ENCODE measurements at places on chromosomes 1 and 21.

- DNase-seq = no peak
Observed at GRCh38 chr1:33400153-33400911, 30.6 kb downstream of the PHC2 start.

DNA sequence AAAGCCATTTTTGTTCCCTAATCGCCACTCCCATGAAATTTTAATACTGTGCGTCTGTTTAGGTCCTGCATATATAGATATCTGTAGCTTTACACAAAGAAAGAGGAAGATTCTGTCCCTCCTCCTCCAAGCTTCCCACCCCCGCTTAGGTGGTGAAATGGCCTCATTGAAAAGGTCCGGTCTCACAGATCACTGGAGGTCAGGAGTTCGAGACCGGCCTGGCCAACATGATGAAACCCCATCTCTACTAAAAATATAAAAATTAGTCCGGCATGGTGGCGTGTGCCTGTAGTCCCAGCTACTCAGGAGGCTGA, 20.9 kb downstream of the SLC2A7 start:
- no peak for DNase-seq

DNA sequence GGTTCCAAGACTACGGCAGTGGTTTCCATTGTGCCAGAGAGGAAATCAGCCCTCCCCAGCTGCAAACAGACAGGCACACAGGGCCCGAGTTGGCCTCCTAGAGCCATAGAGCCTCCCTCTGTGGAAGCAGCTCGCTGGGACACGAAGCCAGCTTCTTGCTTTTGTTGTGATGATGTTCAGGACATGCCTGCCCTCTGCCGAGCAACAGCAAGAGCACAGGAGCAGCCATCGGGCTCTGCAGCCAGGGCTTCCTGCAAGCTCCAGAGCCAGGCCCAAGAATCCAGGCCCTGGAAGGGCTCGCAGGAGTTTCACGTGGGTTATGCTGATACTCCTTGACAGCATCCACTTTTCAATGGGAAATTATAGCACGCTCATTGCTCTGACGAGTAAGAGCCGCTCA, 18.5 kb downstream of the NPHP4 start:
- no peak for DNase-seq

DNA sequence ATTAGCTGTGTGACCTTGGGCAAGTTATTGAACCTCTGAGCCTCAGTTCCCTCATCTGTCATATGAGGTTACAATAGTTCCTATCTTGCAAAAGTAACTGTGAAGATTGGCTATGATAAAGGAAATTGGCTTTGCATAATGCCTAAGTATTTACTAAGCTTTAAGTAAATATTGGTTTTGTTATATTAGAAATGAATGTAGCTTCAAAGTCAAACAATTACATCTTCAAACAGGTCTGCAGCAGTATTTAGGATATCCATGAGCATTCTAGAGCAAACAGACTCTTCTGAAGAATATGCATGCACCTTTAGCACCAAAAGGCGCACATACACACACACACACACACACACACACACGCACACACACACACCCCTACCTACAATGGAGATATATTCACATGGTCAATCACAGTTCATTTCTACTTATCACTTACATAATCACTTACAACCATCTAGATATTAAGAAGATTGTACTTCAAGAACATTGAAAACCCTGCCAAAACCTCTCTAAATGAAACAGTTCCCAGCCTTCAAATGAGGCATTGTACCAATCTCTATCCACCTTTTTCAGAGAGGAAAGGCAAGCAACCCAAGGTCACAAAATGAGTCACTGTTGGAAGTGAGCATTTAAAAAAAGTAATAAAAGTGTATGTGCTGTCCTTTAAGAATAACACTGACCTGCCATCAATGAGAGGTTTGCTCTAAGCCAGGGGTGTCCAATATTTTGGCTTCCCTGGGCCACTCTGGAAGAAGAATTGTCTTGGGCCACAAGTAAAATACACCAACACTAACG, 13.4 kb upstream of the FAM43B start:
- DNase-seq = no peak

DNA sequence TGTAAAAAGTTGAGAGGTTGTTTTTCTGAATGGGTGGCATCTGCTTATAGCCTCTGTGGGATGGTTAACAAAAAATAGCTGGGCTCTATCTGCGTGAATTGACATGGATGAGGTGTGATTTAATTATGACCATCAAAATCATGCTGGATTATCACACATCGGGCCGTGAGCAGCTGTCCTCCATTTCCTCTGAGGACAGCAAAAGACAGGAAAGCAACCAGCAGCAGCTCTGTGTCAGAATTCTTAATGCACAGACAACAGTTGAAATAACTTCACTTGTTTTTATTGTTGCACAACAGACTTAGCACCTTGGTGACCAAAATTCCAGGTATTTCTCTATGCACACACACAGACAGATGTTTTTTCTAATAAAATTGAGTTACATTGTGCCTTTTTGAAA, 54.5 kb upstream of the LAPTM5 start:
- DNase-seq = no peak

- DNase-seq = no peak
Observed at GRCh38 chr1:97623220-97623619, 297.6 kb downstream of the DPYD start.

DNA sequence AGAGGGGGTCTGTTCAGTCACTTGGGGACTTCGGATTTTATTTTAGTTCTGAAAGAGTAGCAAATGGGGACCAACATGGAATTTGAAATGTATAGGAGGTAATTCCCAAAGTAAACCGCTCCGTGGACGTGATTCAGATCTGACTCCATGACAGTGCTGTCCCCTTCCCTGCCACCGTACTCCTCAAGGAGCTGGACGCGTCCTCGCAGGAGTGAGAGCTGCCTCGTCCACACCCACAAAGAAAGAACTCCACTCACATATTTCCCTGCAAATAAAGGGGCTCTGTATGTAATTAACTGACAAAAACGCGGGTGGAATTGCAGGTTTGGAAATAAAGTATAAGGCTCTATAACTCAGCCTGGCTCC, 183.6 kb downstream of the ETS2 start:
- DNase-seq = no peak

GRCh38 chr1:68795956-68796355, 299.1 kb upstream of the DEPDC1 start:
- DNase-seq = no peak

DNA sequence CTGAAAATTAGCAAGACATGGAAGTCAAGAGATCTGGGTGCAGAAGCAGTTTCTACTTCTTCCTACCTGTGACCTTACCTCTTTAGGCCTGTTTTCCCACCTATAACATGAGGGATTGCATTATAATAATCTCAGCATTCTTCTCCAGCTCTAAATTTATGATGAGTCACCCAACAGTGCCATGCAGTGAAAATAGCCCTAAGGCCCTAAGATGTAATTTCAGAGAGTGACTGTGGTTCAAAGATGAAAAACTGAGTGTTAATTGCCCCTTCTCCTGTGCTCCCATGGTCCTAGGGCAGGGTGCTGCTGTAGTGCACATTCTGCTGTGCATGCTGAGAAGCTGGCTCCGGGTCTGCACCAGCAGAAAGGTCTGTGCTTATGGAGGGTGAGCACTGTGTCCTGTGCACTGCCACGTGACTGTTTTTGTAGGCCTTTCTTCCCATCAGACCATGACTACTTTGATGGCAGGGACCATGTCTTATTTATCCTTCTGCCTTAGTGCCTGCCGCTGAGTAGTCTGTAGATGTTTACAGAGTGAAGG, 29.7 kb downstream of the JUN start:
- DNase-seq = no peak

DNA sequence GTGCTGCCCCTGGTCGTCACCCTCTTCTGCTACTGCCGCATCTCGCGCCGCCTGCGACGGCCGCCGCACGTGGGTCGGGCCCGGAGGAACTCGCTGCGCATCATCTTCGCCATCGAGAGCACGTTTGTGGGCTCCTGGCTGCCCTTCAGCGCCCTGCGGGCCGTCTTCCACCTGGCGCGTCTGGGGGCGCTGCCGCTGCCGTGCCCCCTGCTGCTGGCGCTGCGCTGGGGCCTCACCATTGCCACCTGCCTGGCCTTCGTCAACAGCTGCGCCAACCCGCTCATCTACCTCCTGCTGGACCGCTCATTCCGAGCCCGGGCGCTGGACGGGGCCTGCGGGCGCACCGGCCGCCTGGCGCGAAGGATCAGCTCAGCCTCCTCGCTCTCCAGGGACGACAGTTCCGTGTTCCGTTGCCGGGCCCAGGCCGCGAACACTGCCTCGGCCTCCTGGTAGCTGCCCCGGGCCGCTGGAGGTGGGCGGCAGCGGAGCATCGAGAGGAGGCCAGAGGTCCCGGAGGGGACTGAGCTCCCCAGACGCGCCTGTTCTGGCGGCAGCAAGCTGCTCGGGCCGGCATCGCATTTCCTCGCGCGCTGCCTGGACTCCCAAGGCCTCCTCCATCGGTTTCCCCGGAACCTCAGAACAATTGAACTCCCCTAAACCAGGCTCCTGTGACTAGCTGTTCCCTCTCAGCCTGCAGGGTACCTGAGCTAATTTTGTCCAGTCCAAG, 1.1 kb downstream of the GPR25 start:
- DNase-seq = no peak

DNA sequence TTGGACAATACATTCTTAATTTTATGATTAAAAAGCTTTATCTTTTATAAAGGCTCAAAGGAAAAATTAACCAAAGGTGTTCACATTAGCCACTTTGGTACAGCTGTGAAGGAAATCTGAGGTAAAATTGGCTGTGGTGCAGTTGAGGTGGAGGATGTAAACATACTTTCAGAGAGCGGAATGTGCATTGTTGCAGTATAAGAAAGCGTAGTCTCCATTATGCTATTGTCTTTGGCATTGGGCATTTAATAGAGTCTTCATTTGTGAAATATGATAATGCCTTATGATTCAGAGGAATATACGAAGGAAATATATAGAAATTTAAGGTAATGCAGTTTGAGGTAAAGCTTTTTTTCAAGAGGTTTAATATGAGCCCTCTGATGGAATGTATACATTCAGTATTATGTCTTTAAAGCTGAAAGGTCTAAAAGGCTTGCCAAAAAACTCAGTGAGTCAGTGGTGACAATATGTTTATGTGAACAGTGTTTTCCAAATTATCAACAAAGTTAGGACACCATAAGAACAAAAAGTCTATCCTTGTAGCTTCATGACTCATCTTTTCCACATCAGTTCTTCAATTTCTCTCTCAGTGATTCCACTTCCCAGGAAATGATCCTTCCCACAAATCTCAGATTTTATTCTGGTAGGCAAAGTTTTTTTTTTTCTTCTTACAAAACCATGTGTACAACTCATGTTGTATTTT, 26.9 kb upstream of the DDR2 start:
- no peak for DNase-seq

Measured in stimulated activated CD4-positive, alpha-beta T cell treated with anti-CD3 and anti-CD28 coated beads, TNF-alpha, amount 100 ng/mL, for 1 hour (primary cell).